ENCODE measurements at places on chromosomes 12 and 14. TPM values are rescaled to one million over a fixed set of nuclear protein-coding genes. Genes with fewer than 3 reads are reported as not detected.

Gene FICD
- total RNA-seq, result 5.7 TPM

Gene GPRC5D
- total RNA-seq, result not detected

Gene SERPINA9
- not detected for total RNA-seq

Gene FGF6
- not detected for total RNA-seq

Gene PLEKHD1
- total RNA-seq, result not detected
